Amygdala (tissue), 56 donors: ENCODE measurements at places on chromosomes 2 and 18.

DNA sequence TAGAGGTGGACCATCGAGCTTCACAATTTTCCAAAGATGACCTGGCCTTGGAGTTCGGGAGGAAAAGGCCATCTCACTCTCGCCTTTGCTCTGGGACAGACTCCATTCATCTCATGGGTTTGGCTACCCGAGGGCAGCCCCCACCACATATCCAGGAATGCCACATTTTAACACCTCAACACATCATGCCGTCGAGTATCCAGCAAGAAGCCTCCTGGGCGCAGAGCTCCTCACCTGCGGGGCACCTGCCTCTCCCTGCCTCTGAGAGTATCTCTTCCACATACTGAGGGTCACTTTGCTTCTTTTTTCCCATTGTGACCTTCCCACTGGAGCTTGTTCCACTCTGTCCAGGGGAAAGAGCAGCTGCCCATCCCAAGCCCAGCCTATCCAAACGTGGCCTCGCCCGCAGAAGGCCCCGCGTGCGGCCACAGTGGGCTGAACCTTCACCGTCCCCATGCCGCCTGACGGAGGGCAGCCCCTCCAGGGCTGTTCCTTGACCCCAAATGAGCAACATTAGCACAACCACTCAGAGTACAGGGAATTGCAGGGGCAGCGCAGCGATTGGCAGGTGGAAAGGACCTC is 5.5 kb upstream of the LIMS2 start:
- no peak for DNase-seq

DNA sequence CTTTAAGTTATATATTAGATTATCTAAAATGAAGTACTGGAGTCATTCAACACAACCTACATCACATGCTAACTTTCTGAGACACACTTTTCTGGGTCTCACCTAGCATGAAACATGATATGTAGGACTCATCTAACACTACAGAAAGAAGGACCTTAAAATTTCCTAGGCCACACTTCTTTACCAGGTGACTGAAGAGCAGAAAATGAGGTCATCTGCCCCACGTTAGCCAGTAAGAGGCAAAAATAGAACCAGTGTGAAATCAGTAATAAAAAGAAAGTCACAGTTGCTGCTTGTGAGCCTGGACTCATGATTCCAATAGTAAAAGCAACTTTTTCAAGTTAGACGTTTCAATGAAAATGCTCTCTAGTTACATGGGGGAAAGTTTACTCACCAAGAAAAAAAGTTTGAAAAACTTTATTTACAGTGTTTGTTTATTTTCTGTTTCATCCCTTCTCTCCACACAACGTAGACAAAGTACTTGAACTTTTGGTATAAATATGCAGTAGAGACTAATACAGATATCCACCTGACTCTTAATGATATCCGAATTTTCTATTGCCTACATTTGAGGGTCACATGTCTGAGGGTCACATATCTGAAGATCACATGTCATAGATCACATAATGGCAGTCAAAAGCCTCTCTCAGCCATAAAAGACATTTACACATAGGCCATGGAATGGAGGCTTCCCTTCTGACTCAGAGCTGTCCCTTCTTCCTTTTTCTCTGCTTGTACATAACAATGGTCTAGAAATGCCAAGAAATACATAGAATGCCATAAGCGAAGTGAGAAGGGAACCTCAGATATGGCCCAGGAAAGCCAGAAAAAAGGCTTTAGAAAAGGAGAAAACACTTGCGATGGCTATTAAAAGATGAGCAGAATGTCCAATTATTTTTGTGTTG is 362.9 kb downstream of the ZEB2 start:
- no peak for DNase-seq

- no peak for DNase-seq
Measured at GRCh38 chr2:224155896-224156295, 116.8 kb upstream of the SERPINE2 start.

GRCh38 chr2:21276163-21276562 is 152.4 kb downstream of the TDRD15 start:
- DNase-seq = no peak

- no peak for DNase-seq
Measured at GRCh38 chr2:36168115-36168514, 187.5 kb upstream of the CRIM1 start.

DNA sequence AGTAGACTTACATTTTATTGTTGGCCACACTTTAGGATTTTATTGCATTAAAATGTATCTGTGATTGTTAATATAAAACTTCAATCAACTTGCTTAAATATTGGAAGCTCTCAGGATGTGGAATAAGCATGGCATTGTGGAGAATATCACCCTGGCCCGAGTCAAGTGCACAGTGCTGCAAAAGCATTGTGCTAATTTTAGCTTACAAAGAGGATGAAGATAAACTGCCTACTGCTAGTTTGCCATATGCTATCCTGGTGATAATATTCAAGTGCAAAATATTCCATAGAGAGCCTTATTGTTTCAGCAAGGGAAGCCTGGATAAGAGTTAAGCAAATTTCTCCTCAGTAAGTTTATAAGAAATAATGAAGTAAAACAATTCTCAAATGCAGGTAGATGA is 54.5 kb downstream of the MEIS1 start:
- no peak for DNase-seq

- DNase-seq = no peak
Measured at GRCh38 chr2:33153008-33153407, 206.3 kb downstream of the LTBP1 start.

- DNase-seq = no peak
Measured at GRCh38 chr2:215068399-215068798, 70.0 kb downstream of the ABCA12 start.

- no peak for DNase-seq
Measured at GRCh38 chr2:60530660-60531281, 22.7 kb downstream of the BCL11A start.

DNA sequence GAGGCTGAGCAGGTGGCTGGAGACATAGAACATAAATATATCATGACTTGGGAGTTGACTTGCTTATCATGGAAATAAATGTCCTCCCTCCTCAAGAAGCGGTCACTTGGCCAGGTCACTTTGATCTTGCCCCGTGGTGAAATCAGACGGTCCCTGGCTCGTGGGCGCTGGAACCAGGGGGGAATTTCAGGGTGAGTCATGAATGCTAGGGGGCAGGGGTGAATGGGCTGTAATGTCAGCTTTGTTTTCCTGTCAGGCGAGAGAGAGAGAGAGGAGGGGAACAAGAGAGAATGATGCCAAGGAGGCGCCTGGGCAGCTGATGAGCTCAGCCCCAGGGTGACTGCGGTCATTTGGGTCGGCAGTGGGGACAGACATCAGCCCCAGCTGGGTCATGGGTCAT is 47.7 kb downstream of the RRM2 start:
- DNase-seq = no peak
